ENCODE measurements at places on chromosomes 5 and 9.

DNA sequence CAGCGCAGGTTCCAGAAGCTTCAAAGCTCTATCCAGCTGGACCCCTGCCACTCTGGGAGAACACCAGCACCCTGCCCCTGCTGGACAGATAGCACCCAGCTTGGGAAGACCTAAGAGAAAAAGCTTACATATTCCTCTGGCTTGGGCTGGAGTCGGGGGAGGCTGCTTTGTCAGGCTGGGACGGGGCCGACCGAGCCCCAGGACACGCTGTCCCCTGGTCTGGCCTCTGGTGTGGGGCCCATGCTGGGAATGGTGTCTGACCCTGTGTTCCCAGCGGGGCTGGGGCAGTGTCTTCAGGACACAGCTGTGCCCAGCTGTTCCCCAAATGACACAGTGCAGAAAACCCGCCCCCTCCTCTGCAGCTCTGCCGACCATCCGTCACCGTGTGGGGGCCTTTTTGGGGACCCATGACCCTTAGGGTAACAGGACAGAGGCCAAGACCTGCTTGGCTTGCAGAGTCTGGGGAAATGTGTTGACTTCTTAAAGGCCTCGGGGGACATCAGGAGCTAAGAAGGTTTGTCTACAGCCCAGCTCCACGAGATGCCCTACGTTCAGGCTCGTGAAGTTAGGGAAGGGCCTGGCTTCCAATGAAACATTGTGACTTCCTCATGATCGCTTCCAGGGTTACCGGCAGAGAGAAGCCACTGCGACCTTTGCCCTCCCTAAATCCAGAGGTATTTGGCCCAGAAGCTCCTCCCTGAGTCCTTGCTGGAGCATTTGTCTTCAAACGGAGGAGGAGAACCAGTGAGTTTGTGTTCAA lies 20.4 kb upstream of the SLC2A6 start:
- no peak overlapping the region for H3K4me3 ChIP-seq
- peaks cover 33% of the 10 kb centered on the region for H3K27me3 ChIP-seq
- no peak for DNase-seq
- no peaks in the 10 kb centered on the region for H3K4me1 ChIP-seq
- H3K36me3 ChIP-seq, result no peaks in the 10 kb centered on the region
- H3K27ac ChIP-seq, result no peak overlapping the region

- no peak overlapping the region for H3K27ac ChIP-seq
- no peak overlapping the region for H3K4me3 ChIP-seq
These were observed 412.2 kb upstream of the SGCD start for GRCh38 chr5:155914766-155915165.

GRCh38 chr9:83569326-83569725 lies 31.1 kb upstream of the FRMD3 start:
- H3K4me1 ChIP-seq, result no peaks in the 10 kb centered on the region
- H3K27me3 ChIP-seq, result no peaks in the 10 kb centered on the region
- H3K27ac ChIP-seq, result no peak overlapping the region
- H3K4me3 ChIP-seq, result no peak overlapping the region
- no peak for DNase-seq
- H3K36me3 ChIP-seq, result no peaks in the 10 kb centered on the region

GRCh38 chr5:180281706-180282105 lies 10.2 kb downstream of the MAPK9 start:
- no peak overlapping the region for H3K27ac ChIP-seq
- H3K36me3 ChIP-seq, result peaks cover 71% of the 10 kb centered on the region
- no peaks in the 10 kb centered on the region for H3K4me1 ChIP-seq
- H3K27me3 ChIP-seq, result no peaks in the 10 kb centered on the region
- DNase-seq, result no peak

DNA sequence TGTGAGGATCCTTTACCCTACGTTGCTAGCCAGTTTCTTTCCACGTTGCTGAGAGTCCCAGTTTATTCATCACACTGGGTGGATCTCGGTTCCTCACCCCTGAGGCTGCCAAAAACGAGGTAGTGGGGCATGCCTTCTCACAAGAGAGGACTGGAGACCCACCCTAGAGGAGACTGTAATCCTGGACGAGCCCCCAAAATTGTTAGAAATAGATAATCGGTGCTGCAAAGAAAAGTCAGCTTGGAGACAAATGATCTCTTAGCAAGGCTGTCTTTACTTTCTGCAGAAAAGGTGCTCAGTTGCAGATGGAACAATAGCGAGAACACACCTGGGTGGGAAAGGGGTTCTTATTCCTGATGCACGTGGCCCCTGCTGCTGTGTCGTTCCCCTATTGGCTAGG lies 101.8 kb downstream of the TMEM167A start:
- H3K27me3 ChIP-seq, result no peaks in the 10 kb centered on the region
- no peak overlapping the region for H3K27ac ChIP-seq
- no peaks in the 10 kb centered on the region for H3K4me1 ChIP-seq
- no peak for DNase-seq
- H3K36me3 ChIP-seq, result no peaks in the 10 kb centered on the region

GRCh38 chr5:57494104-57495098 lies 11.8 kb upstream of the ACTBL2 start:
- peaks cover 24% of the 10 kb centered on the region for H3K4me1 ChIP-seq
- peak overlapping the region; percentile 42 for H3K27ac ChIP-seq
- DNase-seq, result peak; percentile 73

DNA sequence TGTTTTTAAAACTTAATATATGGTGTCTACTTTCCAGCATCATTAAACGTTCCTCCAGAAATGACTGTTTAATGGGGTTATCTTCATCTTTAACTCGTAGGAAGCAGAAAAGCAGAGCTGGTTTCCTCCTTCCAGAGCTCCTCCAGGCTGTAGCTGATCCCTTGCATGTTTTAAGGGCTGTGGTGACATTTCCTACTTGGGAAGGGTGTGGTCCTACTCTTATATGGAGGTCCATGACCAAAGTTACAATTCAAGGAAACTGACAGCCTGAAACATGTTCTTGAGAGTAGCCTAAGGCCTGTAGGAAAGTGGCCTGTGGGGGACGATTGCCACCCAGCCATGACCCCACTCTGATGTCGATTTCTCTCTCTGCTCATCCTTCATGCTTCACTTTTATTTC lies 297.1 kb downstream of the GADD45G start:
- no peak overlapping the region for H3K27ac ChIP-seq
- no peak for DNase-seq
- no peaks in the 10 kb centered on the region for H3K36me3 ChIP-seq
- H3K27me3 ChIP-seq, result no peaks in the 10 kb centered on the region
- H3K4me1 ChIP-seq, result peaks cover 5% of the 10 kb centered on the region

- peak; percentile 63 for DNase-seq
- H3K4me1 ChIP-seq, result no peaks in the 10 kb centered on the region
- no peak overlapping the region for H3K4me3 ChIP-seq
- H3K36me3 ChIP-seq, result no peaks in the 10 kb centered on the region
- peaks cover 17% of the 10 kb centered on the region for H3K27me3 ChIP-seq
These were observed 67.7 kb upstream of the FCN1 start for GRCh38 chr9:134985451-134985850.

DNA sequence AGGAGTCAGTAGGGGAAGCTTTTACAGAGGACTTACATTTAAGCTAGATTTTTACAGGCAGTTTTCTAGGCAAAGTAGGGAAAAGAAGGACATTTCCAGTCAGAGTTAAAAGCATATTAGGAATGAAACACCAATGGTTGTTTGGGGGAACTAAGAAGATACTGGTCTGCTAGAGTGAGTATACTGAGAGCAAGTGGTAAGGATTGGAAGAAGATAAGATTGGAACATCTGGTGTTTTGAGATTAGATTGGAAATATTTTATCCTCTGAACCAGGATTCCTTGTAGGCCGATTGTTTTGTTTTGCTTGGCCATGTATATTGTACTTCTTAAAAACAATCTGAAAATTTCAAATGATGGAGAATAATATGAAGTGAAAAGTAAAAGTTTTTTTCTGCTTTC lies 7.7 kb downstream of the FBXO38 start:
- no peak overlapping the region for H3K27ac ChIP-seq
- H3K36me3 ChIP-seq, result peaks cover 13% of the 10 kb centered on the region
- no peak for DNase-seq
- no peak overlapping the region for H3K4me3 ChIP-seq

DNA sequence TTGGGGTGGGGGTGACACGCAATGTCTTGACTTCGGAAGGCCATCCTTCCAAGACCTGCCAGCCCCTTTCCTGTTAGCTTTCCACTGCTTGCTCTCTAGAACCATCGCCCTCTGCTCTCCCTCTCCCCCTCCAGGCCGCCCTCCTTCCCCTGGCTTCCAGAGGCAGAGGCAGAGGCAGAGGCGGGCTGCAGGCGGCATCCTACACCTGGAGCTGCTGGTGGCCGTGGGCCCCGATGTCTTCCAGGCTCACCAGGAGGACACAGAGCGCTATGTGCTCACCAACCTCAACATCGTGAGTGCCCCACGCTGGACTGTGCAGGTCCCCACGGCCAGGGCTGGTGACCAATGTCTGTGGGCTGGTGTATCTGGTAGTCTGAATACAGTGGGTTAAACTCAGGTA lies 2.0 kb downstream of the ADAMTS13 start:
- no peak overlapping the region for H3K27ac ChIP-seq
- H3K4me3 ChIP-seq, result no peak overlapping the region
- no peak for DNase-seq

DNA sequence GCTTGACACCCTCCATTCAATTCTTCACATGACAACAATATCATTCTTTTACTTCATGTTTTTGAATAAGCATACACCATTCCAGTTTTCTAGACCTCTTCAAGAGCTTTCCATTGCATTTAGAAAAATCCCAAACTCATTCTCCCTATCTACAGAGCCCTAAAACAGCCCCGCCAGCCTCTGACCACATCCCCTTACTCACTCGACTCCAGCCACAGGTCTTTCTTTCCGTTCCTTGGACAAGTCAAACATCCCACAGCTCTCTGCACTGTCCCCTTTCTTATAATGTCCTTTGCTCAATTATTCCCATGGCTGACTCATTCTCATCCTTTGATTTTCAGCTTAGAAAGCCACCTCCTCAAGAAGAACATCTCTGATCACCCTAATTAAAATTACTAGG lies 38.2 kb downstream of the TTC39B start:
- no peak for DNase-seq
- no peaks in the 10 kb centered on the region for H3K4me1 ChIP-seq
- no peaks in the 10 kb centered on the region for H3K36me3 ChIP-seq
- no peak overlapping the region for H3K4me3 ChIP-seq
- no peaks in the 10 kb centered on the region for H3K27me3 ChIP-seq

DNA sequence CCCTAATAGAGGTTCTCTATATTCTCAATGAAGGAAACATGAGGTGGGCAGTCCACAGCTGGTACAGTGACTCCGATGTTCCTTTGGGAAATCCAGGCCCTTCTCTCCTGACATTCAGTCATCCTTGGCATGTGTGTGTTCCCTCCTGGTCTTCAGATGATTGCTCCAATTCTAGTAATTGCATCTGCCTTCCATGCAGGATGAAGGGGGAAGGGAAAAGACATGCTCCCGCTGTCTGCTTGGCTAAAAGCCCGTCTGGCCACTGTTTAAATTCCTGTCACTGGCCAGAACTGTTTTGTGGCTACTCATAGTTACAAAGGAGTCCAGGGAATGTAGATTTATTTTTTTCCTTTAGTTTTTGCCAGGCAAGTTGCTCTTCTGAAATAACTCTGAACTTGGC lies 65.0 kb downstream of the MAST4 start:
- H3K4me3 ChIP-seq, result no peak overlapping the region
- no peak for DNase-seq
- no peaks in the 10 kb centered on the region for H3K27me3 ChIP-seq
- H3K27ac ChIP-seq, result no peak overlapping the region

DNA sequence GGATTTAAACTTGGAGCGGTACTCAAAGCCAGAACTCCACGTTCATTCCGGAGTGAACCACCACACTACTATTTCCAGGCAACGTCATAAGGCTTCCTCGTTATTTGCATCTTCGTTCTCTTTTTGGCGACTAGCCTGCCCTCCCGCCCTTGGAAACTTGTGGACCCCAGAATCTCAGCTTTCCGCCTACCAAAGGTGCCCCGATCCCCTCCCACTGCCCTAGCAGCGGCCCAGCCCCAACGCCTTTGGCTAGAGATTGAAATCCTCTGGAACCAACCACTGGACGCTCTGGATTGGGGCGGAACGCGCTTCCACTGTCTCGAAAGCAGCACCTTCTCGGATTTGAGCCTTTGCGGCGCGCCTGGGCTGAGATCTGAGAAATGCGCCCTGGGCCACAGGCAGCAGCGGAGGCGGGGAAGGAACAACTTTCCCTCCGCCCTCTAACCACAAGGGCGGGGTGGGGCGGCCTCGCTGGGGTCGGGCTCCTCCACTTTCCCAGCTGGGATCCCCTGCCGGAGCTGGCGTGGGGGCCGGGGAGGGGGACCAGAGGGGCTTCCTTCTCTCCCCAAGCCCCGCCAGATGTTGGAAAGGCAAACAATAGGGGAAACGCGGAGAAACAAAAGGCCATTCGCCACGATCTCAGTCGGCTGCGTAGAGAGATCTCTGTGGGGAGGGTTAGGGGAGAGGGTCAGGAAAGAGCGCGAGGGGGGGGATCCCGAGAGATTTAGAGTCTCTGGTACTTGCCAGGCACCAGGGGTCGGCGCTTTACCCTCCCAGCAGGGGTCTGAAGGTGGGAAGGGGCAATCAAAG lies 1.3 kb downstream of the MOB3B start:
- DNase-seq, result peak; percentile 92
- H3K27ac ChIP-seq, result peak overlapping the region; percentile 93
- no peaks in the 10 kb centered on the region for H3K36me3 ChIP-seq
- H3K27me3 ChIP-seq, result no peaks in the 10 kb centered on the region

All from suprapubic skin (tissue), 4 donors.